ENCODE measurements at places on chromosomes 12 and 14.

DNA sequence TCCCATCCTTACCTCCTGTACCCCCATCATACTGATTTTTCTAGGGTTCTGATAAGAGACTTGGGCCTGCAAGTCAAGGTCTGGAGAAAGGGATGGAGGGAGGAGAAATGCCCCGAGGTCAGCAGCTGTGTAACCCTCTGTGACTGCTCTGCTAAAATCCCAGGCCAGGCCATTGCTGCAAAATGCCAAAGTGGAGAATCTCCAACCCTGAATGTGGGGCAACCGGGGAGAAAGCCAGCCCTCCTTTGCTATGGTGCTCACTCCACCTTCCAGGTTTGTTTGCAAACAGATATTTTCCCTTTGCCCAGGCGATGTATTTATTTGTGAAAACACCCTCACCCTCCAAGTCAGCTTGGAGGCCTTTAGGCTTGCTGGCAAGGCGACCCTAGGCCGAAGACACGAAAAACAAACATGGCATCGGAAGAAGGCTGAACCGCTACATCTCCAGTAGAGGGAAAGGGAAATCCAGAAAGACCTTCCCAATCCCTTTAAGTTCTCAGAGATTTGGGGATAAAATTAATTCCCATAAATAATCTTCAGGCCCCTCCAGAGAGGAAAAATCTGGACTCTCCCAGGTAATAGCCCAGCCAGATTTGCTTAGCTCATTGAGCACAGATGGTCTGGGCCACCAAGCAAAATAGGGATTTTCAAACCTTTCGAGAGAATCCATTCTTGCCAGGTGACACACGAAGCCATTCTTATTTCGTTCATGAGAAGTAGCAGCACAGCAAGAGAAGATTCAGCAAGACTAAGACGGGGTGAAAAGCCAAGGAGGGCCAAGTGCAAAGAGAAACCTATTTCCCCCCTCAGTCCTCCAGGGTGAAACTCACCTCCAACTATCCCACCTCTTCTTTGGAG is 1.3 kb upstream of the TBX5 start:
- no peak for DNase-seq

DNA sequence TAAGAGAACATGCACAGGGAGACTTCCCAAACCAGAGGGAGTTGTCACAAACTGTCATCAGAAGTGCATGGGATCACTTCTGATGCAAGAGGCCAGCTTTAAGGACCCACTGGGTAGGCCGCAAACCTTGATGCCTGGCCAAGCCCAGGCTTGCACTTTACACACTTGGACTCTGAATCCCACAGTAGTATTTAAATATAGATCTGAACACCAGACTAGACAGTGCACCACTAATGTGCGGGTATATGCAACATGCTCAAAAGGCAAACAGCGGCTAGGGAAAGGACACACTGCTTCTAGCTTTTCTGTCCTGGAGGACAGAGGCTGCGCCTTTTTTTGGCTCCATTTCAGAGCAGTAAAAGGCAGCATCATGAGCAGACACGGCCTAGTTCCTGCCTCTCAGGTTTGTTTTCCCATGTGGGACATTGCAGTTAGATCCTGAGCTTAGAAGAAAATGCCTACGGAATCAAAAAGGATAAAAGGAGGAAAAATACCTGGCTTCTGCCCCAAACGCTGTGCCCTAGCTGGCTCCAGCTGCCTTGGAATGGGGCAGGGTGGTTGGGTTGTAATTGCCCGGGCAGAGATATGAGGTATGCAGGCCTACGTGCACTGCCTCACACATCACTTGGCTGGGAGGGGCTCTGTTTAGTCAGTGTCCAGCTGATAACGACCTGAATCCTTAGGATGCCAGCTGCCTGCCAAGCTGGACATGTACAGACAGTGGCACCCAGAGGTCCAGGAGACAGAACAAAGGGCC is 84.5 kb upstream of the EGLN3 start:
- no peak for DNase-seq

DNA sequence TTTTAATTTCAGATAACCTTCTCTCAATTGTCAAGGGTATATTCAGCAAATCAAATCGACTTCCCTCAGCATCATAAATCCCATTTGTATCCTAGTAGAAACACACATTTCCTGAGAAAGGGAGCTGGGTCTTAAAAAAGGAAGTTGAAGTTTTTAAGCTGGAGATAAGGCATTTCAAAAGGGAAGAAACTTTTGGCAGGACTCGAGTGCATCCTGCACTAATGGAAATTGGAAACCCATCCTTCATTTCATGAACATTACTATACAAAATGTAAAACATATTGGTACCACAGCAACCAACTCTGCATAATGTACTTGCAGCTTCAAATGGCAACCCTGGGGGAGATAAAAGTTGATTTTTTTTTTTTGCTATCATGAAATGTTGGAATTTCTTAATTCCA is 23.7 kb upstream of the TMCC3 start:
- no peak for DNase-seq

DNA sequence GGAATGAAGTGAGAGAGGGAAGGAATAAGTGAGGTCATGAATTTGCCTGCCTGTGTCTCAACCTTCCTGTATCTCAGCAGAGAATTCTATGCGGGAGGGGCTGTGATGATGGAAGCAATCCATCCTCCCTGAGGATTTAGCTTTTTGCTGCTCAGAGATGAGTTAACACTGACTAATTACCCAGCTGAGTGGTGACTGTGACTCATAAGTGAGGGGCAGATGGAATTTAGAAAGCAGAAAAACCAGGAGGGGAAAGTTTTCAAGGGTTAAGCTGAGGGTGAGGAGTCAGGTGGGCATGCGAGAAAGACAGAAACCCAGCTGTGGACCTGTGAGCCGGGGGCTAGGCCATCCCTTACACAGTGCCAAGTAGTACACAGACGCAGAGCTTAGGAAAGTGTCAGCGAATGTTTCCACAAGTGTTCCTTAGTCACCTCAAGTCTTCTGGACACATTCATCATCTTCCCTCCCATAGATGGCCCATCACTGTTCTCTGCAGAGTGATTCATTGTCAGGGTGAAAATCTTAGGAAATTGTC is 277.9 kb downstream of the IPO8 start:
- DNase-seq, result no peak

- DNase-seq, result no peak
Measured at GRCh38 chr12:108147279-108147678, 18.2 kb downstream of the WSCD2 start.

DNA sequence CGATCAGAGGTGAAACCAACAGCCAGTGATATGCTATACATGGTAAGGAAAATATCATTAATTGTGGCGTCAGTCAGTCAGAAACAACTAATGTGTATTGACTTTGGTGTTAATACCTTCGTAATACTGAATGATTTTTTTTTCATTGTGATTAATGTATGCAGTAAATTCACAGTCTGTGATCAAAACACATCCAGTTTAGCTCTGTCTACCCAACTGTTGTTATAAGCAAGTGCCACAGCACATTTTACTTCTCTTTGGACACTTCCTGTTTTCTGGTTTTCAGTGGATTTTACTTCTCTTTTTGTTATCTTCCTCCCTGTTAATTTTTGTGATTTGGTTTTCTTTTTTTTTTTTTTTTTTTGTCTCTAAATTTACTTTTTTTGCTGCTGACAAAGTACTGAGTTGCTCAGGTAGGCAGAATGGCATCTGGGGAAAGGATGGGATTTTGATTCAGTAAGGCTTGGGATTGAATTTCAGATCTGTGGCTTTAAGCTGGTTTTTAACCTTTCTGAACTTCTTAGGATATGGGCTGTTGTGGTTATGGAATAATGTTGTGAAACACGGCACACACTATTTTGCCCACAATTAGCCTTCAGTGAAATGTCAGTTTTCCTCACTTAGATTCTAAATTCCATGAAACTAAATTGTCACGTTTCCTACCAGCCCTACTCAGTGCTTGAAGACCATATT is 604 bp downstream of the GLIPR1 start:
- no peak for DNase-seq

GRCh38 chr14:64217834-64218233 is 76.3 kb downstream of the ESR2 start:
- no peak for DNase-seq

GRCh38 chr12:104740668-104741067 is 217.4 kb downstream of the SLC41A2 start:
- DNase-seq, result no peak

DNA sequence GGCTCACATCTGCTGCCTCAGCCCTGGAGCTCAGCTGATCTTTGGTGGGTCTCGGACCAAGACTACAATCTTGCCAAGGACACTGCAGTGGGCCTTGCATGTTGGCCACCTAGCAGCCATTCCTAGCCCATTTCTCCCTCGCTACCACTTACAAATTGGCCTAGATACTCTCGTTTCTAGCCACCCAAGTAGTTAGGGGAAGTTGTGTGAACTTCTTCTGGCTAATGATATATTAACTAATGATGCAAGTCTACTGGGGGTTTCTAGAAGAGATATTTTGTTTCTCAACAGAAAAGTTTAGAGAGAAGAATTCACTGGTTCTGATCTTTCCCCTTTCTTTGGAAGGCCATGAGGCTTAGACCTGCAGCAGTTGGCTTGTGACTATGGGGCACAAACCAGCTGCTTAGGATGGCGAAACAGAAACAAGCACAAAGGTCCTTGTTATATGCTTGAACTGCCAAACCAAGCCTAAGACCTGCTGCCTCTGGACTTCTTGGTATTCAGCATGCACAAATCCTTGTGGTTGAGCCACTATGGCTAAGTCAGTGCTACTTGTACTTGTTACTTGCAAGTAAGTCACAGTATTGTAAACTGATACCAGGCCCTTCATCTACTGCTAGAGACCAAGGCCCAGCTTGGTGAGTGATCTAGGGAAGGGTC is 30.5 kb upstream of the GPATCH2L start:
- no peak for DNase-seq

GRCh38 chr12:122860854-122861586 is 25.8 kb downstream of the HIP1R start:
- no peak for DNase-seq

GRCh38 chr12:132345126-132345525 is 15.7 kb upstream of the GALNT9 start:
- DNase-seq, result no peak

DNA sequence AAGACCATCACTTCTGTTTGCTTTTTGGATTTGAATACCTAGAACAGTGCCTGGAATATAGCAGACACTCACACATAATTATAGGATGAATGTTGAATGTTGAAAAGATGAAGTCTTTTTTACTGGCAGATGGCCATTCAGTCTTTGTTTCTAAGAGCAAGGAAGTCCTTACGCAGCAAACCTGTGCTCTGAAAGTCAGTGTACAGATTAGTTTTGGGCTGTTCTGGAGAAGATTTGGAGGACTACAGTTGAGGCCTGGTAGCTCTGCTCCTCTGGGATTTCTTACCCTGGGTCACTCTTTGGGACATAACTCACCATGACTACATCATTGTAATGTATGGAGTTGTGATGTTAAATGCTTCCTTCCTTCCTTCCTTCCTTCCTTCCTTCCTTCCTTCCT is 3.3 kb downstream of the OR4E2 start:
- no peak for DNase-seq

DNA sequence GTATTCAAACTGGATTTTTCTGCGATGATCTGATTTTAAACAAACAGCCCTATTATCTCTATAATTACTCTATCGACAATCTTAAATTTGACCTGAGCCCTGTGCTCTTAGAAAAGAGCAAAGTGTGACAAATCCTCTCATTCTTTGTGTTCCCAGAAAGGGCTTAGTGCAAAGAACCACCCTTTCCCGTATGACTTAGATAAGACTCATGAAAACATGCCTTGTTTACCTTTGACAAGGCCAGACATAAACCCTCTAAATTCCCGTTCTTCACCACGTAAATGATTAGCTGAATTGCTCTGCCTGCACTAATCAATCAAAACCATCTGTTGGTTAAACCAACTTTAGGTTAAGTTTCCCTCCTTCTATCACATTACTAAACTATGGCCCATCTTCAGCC is 285.7 kb upstream of the SEL1L start:
- DNase-seq, result no peak

- no peak for DNase-seq
Measured at GRCh38 chr12:4584896-4585295, 22.9 kb downstream of the DYRK4 start.

DNA sequence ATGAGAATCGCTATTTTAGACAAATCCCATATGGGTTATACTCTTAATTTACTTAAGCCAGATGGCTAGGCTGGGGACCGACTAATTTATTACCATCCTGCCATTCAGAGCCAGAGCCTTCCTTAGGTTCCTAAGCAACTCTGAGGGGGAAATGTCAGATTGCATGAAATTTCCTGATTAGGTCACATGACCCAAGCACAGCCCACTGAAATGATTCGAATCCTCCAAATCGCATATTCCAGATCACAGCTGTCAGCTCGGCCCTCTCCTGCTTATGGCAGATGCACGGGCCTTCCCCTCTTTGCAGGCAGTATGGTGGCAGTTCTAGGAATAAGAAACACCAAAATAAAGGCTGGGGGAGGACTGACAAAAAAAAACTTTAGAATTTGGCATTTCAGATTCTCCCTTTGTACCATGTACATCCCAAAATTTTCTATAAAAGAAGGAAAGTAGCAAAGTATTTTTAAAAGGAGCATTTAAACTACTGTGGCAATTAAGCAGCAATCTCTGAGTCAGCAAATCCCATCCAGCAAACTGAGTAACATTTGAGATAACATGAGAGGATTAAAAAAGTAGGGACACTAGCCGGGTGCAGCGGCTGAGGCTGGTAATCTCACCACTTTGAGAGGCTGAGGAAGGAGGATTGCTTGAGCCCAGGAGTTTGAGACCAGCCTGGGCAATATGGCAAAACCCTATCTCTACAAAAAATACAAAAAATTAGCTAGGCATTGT is 30.5 kb upstream of the NUDT4 start:
- no peak for DNase-seq

DNA sequence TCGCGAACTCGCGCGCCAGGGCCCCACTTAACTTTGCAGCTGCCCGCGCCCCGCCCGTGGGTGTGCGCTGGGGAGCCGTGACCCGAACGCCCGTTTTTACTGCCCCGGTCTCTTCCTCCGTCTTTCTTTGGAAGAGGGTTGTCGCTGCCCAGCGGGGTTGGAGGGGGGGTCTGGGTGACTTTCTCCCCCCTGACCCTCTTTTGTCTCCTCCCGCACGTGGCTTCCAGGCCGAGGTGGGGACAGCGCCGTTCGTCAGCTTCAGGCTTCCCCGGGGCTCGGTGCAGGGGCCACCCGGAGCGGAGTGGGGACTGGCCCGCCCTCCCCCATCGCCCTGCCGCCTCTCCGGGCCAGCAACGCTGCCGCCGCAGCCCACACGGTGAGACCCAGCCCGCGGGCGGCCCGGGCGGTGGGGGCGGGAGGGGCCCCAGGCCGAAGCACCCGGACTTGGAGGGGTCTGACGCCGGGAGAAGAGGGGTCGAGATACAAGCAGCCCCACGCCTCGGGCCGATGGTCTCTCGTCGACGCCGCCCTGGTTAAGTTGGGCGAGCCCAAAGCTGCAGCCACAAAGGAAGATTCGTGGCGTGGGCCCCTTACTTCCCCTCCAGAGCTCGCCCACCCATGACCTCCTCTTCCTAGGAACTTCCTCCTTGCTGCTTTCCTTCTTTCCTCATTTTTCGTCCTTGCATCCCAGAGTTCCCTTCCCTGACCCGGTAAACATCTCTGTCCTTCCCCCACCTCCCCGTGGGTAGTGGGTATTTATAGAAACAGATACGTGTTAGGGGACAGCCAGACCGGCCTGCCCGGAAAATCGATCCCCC is 1.2 kb downstream of the DYRK2 start:
- peak; percentile 24 for DNase-seq

Data from NCI-H345 (cell line).